ENCODE measurements at places on chromosomes 3 and 15.

DNA sequence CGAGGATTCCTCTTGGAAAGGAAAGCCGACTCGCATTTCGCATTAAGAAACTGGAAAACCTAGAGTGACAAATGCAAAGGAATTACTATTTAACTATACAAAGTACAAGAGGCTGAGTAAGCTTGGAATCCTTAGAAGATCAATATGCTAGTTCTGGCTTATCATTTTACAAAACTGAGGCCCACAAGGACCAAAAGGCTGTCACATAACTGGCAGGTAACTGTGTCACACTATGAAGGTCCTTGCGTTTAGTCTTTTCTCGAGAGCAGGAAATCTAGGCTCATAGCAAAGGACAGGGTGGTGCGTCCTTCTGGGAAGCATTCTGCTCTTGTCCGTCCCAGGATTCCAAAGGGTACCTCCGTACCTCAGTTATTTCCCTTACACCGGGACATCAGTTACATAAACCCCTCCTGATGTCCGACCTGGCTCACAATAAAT is 629 bp downstream of the RPL24 start:
- DNase-seq, result no peak

DNA sequence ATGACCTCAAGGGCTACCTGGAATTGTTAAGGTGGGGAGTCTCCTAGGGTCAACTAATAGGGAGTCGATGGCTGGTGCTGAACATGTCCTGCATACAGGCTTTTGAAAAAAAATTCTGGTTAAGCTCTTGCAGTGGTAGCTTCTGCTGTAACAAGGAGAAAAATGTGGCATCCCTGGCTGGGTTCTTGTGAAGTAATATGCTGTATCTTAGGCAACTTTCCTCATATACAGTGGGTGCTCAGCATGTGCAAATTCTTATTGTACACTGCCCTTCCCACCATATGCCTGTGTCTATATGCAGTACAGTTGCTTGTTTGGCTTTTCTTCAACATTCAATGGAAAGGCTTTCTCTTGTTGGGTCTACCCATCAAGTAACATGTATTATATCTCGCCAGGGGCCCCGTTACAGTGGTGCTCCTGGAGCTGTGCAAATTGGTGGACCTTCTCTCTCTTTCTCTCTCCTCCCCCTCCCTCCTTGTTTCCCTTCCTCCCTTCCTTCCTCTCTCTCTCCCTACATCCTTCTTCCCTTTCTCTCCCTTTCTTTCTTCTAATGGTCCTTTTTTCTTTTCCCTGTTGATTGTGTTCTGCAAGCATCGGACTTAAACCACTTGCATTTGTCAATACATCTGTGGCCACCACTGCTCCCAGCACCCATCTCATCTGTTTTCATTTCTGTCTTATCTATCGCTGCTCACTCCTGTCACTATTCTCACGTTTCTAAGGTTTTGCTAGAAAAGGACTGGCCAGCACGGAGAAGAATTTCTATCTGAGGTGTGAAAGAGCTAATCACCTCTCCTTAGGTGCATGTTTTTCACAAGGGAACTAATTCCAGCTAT is 35.2 kb downstream of the TGFBR2 start:
- DNase-seq, result no peak

GRCh38 chr15:68602459-68603215 is 23.8 kb downstream of the CORO2B start:
- DNase-seq, result no peak

DNA sequence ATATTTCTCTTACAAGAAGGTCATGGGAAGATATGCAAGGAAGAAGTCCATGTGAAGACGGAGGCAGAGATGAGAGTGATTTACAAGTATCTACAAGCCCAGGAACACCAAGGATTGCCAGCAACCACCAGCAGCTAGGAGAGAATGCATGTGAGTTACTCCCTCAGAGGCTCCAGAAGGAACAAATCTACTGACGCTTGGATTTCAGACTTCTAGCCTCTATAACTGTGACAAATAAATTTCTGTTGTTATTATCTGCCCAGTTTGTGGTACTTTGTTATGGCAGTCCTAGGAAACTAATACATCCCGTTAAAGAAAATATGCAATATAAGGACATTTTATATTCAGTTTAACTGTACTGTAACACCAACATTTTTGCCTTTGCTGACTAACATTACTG is 283.9 kb downstream of the BCHE start:
- DNase-seq, result no peak

DNA sequence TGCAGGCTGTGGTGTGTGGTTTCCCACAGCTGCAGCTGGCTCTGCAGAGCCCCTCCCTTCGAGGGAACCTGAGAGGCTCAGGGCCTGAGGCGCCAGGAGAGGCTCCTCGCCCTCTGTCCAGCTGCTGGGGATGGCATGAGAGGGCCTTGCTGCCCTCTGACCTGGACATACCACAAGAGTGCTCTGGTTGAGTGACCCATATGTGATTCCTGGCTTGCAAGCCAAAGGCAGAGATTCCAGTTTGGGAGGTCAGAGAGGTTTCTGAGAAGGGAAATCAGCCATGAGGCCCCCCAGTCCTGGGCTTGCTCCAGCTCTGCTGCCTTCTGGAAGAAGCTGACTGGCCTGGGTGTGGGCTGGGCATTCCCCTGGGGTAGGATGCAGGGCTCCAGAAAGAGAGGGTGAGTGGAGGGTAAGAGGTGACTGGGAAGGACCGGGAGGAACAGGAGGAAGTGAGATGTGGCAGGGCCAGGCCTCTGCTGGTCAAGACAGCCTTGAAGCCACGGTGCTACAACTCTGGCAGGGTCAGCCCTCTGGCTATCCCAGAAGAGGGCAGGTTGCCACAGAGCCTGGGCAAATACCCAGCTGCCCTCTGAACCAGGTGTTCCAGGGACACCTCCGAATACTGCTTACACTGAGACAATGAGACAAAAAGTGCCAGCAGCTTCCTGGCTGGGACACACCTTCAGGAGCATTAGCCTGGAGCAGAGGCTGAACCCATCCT is 16.0 kb upstream of the SRP14 start:
- DNase-seq, result no peak
